ENCODE measurements at places on chromosomes 12 and 14. TPM values are rescaled to one million over a fixed set of nuclear protein-coding genes. Genes with fewer than 3 reads are reported as not detected.

DNA sequence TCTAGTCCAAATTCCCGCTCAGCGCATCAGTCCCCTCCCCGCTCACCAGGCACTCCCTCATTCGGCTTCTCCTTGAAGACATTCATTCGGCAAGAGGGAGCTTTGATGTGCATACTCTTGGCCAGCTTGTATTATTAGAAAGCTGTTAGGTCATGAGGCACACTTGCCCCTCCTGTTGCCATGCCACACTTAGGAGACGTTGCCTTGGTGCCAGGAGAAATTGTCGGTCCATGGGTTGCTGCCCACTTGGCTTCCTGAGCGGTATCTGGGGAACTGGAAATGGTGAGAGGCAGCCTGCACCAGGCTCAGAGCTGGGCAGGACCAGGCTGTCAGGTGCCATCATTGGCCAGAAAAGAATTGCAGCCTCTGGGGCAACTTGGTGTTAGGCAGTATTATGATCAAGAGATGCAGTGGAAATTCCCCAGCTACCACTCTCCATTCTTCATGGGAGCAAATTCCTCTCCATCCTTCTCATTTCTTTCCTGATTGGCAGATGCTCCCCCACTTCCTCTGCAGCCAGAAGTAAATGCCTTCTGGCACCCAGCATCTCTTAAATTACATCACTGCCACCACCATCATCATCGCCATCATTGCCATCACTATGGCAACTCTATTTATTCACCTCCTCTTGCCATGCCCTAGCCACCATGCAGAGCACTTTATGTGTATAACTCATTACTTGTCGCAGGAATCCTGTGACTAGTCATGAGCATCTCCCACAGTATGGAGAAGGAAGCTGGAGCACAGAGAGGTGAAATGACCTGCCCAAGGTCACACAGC is 12.4 kb downstream of the CABP1 start:
- DNase-seq = no peak

- no peak for DNase-seq
Measured at GRCh38 chr12:66072135-66072534, 58.4 kb downstream of the LLPH start.

- DNase-seq = no peak
Measured at GRCh38 chr14:69408331-69408960, 10.0 kb downstream of the SLC39A9 start.

- DNase-seq = no peak
Measured at GRCh38 chr14:56322531-56322930, 204.3 kb downstream of the PELI2 start.

Gene JAG2
- not detected for total RNA-seq

DNA sequence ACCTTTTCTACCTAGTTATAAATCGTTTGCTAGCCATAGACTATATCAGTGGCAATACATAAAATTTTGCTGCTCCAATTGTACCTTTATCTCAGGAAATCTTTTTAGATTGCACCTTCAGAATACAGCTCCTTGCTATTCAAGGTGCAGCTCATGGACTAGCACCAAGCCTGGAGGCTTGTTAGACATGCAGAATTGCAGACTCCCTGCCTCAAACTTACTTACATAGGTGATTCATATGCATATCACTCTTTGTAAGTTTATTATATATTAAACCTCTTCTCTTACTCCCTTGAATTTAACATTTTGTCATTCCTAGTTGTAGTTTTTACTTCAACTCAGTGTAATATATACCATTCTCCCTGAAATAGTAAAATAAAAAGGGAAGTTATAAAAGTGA is 195.4 kb upstream of the PDZRN4 start:
- no peak for DNase-seq

Gene ANO4
- total RNA-seq = 1.1 TPM

Gene BMP4
- total RNA-seq = 76.8 TPM

All from RPMI7951 (cell line).